ENCODE measurements at places on chromosomes 11 and 22. TPM values are rescaled to one million over a fixed set of nuclear protein-coding genes. Genes with fewer than 3 reads are reported as not detected.

Gene FAM227A
- 2.8 TPM for total RNA-seq

Gene CSRP3
- total RNA-seq: not detected

Gene LMNTD2
- total RNA-seq: 0.51 TPM

DNA sequence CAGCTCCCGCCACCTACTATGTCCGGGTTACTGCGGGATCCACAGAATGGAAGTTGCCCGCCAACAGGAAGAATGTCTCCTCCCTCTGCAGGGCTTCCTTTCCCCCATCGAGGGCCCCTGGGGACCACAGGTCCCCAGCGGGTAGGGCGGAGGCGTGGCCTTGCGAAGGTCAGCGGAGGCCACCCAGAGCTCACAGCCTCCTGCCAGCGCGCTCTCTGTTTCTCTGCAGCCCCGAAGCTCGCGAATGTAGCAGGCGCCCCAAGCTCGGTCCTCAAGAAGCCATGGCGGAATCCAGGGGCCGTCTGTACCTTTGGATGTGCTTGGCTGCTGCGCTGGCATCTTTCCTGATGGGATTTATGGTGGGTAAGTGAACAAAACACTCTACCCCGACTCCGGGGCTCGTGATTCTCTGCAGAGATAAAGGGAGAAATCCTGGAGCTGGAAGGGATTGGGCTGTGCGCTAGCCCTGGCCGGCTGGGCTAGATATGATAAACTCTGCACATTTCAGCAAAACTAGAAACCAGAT is at the start of gene NAALAD2:
NAALAD2 (plus strand) TSS at position 186 of the 526 bp plus-strand sequence; CDS start at position 282, 96 bp downstream.
- peak; percentile 52 for DNase-seq
- peak within 1 kb of the TSS; percentile 34 for H3K4me3 ChIP-seq
- no peaks in the 10 kb centered on the region for H3K27me3 ChIP-seq
- H3K27ac ChIP-seq: peak within 1 kb of the TSS; percentile 33
- H3K4me1 ChIP-seq: no peaks in the 10 kb centered on the region
- H3K36me3 ChIP-seq: no peaks in the 10 kb centered on the region

DNA sequence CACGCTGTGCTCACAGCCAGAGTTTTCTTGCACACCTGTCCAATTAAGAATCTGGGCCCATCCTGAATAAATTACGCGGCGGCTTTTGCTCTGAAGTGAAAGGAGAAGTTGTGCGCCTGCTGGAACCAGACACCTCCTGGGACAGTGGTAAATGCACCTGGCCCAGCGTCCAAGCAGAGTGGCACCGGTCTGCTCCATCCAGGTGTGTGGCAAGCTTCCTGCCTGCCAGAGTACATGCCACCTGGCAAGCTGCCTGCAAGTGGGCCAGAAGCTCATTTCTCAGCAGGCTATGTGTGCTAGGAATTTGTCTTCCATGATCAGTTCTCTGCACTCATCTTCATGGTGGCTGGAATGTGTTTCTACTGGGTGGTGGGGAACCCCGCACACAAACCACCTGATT is 660.6 kb downstream of the ETS1 start:
- H3K27ac ChIP-seq: no peak overlapping the region
- H3K4me1 ChIP-seq: no peaks in the 10 kb centered on the region
- H3K27me3 ChIP-seq: no peaks in the 10 kb centered on the region
- no peak for DNase-seq
- H3K4me3 ChIP-seq: no peak overlapping the region

DNA sequence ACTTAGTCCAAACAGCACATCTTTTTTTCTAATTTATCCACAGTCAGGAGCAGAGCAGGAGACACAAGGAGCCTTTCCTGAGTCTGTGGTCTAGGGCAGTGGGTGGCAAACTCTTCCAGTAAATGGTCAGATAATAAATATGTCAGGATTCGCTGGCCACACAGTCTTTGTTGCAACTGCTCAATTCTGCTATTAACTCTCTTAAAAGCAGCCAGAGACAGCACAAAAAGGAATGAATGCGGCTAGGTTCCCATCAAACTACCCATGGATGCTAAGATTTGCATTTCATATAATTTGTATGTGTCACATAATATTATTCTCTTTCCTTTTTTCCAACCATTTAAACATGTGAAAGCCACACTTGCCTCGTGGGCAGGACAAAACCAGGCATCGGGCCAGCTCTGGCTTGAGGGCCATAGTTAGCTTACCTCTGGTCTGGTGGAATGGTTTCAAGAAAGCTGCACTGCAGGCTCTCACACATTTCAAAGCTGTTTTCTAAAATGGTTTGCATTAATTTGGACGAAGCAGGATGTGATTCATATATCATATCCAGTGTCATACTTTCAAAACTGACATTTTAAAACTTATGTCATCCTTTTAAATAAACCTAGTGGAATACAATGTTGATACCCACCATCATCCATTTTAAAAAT is 64.7 kb upstream of the CD5 start:
- H3K4me3 ChIP-seq: no peak overlapping the region
- H3K27ac ChIP-seq: no peak overlapping the region
- no peaks in the 10 kb centered on the region for H3K4me1 ChIP-seq
- no peaks in the 10 kb centered on the region for H3K36me3 ChIP-seq
- no peak for DNase-seq

DNA sequence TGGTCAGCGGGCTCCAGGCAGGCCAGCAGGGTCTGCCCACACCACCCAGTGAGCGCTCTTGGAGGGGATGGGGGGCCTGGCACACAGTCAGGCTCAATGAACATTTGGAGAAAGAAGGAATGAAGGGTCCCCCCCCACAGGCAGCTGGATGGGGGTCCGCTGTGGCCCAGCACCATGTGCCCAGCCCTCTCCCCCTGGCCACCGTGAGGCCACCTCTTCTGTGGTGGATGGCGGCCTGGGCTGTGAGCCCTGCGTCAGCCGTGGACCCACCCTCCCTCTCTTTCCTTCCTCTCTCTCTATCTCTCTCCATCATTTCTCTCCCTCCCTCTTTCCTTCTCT is 35.1 kb upstream of the MUC5AC start:
- no peaks in the 10 kb centered on the region for H3K36me3 ChIP-seq
- H3K4me1 ChIP-seq: no peaks in the 10 kb centered on the region
- H3K27me3 ChIP-seq: no peaks in the 10 kb centered on the region
- no peak overlapping the region for H3K27ac ChIP-seq
- H3K4me3 ChIP-seq: no peak overlapping the region

- H3K27ac ChIP-seq: peak overlapping the region; percentile 79
- H3K4me3 ChIP-seq: no peak overlapping the region
- DNase-seq: no peak
- H3K36me3 ChIP-seq: no peaks in the 10 kb centered on the region
- H3K4me1 ChIP-seq: no peaks in the 10 kb centered on the region
- no peaks in the 10 kb centered on the region for H3K27me3 ChIP-seq
Measured at GRCh38 chr11:35304386-35304775, 115.0 kb downstream of the SLC1A2 start.

DNA sequence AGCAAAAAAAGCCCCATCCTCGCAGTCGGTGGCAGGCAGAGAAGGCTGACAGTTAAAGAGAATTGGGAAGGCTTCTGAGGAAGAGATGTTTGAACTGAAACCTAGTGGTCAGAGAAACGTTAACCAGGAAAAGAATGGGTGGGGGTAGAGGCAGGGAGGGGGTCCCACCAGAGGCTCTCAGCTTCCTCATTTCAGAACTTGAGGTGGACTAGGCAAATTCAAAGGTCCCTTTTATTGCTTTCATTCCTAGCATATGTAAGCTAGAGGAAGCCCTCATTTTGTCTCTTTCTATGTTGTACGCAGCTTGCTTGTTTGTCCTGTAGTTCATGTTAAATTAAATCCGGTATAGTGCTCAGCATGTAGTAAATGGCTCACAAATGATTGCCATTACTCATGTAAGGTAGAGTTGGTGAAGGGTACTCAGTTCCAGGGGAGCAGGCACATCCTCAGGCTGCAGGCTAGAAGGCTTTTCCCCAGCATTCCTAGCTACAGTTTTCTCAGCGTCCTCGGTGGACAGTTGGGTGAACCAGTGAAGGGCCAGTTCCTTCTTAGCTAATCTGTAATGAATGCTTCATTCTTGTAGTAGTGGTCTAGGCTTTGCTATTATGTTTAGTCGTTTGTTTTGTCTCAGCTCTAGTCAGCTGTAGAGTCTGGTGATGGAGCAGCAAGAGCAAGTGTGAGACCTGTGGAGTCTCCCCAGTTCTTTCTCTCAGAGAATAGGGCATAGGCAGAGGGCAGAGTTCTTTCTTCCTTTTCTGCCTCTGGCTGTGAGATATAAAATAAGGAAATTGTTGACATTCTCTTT is 58.6 kb downstream of the UVRAG start:
- no peaks in the 10 kb centered on the region for H3K4me1 ChIP-seq
- H3K27ac ChIP-seq: no peak overlapping the region
- no peak overlapping the region for H3K4me3 ChIP-seq
- H3K27me3 ChIP-seq: no peaks in the 10 kb centered on the region
- DNase-seq: no peak

Measured in uterus (tissue), 4 donors.